ENCODE measurements at places on chromosomes 5 and 9. TPM values are rescaled to one million over a fixed set of nuclear protein-coding genes. Genes with fewer than 3 reads are reported as not detected.
A peak's percentile ranks its signal among the peaks of the same experiment; 100 is the strongest.

DNA sequence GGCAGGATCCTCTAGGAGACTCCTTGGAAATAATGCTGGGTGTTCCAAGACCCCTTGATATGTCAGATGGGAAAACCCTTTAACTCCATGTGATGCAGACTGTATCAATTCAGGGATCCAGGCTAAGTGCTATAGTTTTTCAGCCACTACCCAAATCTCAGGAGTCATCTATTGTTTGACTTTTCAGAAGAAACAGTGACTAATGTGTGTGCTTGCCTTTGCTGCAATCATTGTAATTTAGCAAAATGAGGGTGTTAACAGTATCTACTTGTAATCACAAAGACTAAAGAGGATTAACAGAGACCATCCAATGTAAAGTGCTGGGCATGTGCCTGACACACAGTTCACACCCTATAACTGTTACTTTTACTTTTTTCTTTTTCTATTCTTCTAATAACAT lies 309.6 kb upstream of the RFX3 start:
- no peak for DNase-seq

- DNase-seq = no peak
Observed at GRCh38 chr5:160375166-160375565, 4.7 kb upstream of the C1QTNF2 start.

GRCh38 chr5:146797658-146798057 lies 80.9 kb downstream of the PPP2R2B start:
- DNase-seq = no peak

The NKD2 gene
- 12.3 TPM for total RNA-seq

DNA sequence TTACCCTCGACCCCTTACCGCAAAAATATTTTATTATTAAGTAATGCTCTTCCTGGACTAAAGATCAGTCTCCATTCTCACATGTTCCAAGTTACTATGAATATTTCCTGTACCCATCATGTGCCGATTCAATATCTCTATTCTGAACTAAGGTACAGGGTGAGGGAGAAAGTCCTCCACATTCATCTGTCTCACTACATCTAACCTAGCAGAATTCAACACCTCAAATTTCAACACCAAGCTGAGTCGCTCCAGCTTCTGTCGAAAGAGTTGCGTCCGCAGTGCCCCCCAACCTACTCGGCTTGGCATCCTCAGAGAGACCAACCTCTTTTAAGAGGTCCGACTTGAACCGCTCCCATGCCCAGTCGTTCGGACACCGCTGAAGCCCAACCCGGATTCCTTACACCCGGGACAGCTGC lies 1.0 kb downstream of the CERT1 start:
- peak; percentile 10 for DNase-seq

DNA sequence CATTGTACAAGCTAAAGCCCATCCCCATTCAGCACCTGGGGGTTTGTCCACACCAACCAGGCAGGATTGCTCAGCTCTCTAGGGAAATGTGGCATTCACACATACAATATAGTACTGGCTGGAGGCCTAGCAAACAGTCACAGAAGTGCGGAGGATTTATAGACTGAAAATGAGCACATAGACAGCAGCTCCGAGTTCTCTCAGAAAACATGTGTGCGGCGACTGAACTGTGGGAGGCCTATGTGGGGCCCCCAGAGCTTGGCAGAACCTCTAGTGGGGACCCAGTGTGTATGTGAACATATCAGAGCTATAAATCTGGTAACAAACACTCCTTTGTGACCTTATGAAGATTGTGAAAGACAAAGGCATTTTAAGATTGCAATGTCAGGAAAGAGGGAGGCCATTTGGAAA lies 431.1 kb downstream of the DTWD2 start:
- no peak for DNase-seq

DNA sequence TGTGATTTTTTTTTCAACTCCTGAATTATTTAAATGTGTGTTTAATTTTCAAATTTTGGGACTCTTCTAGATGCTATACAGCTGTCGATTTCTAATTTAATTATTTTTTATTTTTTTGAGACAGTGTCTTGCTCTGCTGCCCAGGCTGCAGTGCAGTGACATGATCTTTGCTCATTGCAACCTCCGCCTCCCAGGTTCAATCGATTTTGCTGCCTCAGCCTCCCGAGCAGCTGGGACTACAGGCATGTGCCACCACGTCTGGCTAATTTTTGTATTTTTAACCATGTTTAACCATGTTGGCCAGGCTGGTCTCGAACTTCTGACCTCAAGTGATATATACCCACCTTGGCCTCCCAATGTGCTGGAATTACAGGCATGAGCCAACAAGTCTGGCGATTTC lies 28.6 kb downstream of the CSNK1G3 start:
- DNase-seq = no peak

Data from Panc1 (cell line).